Activated CD4-positive, alpha-beta T cell treated with anti-CD3 and anti-CD28 coated beads for 1 hour (primary cell): ENCODE measurements at places on chromosomes 13 and 19.

DNA sequence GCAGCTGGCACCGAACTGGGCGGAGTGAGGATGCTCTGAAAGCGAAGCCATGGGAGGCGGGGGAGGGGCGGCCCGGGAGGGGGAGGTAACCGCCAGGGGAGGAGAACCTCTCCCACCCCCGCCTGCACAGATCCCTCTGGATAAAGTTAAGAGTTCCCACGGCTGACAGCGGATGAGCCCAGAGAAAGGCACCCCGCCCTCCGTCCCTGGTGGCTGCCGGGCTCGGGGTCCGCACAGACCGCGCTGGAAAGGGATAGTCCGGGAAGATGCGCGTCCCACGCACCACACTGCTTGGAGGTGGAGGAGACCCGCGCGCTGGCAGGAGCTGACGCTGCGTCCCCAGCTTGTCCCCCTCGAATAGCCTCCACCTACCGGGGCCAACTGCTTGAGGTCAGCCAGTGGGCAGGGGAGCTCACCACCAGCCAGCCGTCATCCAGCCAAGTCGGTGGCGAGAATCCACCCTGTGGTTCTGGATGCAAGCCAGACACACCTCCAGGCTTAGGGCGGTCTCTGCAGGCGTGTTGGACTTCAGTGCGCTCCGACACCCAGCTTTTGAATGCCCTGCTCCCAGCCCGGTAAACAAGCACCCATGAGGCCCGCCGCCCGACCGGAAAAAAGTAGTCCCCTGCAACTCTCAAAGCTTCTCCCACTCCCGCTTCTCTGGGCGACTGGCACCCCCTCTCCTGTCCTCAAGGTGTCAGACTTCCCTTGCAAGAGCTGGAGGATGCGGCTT, at the start of gene TRPC4:
TSS of gene TRPC4 (minus strand) at position 17 of the 733 bp plus-strand sequence. CDS start 86,439 bp downstream, outside the sequence.
- DNase-seq, result no peak

DNA sequence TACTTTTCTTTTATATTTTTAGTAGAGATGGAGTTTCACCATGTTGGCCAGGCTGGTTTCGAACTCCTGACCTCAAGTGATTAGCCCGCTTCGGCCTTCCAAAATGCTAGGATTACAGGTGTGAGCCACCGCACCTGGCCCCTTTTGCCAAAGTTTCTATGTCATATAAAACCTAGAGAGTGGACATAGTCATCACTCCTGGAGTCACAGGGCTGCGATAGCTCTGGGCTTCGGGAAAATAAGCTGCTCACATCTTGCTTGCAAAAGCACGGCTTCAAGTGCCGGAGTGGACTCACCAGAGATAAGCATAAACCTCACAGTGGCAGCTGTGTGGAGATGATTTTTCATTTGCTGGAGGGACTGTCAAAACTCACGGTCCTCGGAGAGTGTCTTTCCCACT, 171.2 kb downstream of the TEX29 start:
- DNase-seq, result no peak

- DNase-seq, result peak; percentile 51
Observed at GRCh38 chr19:43798546-43799409, 3.5 kb downstream of the LYPD5 start.

- no peak for DNase-seq
Observed at GRCh38 chr19:33471111-33471996, 50.2 kb downstream of the PEPD start.

DNA sequence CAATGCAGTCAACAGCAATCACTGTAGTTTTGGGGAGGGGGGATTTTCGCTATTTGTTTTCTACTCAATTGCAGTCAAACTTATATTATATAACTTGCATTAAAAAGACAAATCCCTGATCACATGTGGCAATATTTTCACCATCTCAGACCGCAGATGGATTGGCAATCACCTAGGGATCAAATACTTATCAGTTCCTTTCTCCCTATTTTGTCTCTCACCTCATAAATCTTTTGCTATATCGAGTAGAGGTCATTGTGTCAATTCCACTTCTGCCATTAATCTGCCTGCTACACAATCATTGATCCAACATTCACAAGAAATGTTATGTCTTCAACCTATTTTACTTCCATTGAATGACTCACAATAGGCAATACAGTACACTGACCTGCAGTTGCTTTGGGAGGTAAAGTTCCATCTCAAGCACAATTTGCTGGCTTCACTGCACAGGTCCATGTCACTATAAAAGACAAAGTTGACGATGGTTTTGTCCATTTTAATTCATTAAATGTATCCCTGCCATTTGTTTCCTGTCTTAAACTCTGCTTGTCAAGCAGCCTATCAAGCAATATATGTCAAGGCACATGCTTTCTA, 415.8 kb upstream of the PCDH9 start:
- no peak for DNase-seq

DNA sequence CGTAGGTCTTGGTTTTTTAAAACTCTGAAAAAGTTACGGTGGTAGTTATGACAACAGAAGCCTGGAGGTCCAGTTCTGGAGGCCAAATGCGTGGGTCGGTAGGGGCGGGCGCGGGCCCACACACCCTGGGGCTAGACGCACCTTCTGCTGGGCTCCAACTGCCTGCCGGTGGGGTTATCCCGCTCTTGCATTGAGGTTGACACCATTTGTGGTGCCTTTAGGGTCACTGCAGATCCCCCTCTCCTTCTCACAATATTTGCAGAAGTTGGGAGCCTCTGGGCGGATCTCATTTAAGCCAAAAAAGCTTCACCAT, 81.6 kb downstream of the CHST8 start:
- no peak for DNase-seq

DNA sequence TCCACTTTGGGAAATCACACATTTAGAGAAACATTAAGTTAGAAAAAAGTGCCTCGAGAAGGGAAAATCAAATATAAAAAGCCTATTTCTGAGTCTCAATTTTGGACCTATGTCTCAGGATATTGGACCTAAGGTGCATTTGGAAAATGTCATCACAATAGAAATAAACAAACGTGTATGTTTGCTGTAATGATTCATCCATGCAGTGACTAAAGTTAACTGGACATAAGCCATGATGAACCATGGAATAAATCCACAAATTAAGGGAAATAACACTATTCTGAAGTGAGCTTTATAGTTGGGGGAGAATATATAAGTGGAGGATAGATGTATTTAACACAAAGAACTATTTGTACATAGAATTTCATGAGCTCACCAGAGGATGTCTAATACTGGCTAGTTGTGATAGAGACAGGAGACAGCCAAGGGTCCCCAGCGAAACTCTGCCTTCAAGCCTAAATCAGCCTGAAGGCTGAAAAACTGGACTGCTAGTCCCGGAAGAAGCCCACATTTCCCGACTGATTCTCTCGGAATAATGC, 963.3 kb upstream of the SPRY2 start:
- no peak for DNase-seq

DNA sequence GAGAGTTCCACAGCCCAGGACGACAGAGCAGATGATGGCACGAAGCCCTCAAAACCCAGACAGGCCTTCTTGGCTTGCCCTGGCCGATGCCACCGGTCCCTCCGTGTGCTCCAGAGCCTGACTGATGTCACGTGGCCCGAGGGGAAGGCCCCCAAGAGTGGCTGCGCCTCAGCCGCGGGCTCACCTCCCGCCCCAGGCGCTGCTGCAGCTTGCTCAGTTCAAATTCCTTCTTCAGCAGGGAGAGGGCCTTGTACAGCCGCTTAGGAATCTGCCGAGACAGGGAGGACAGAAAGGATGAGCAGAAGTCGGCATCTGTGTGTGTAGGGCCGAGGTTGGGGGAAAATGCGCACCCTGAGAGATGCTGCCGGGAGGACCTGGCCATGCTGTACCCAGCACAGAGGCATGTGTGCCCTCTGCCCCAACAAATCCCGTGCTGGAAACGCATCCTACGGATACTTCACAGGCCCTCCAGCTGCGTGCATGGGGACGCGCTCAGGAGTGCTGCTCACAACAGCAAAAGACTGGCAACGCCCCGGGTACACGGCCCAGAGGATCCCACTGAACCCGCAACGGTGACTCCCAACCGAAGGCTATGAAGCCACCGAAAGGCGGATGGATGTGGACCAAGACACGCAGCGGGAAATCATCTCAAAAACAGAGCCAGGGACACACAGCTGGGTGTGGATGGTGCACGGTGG, 12.9 kb downstream of the LONP1 start:
- DNase-seq, result no peak

- no peak for DNase-seq
Observed at GRCh38 chr13:78907006-78907405, 248.1 kb upstream of the OBI1 start.

GRCh38 chr13:99663185-99663825, 162.0 kb downstream of the TM9SF2 start:
- no peak for DNase-seq

DNA sequence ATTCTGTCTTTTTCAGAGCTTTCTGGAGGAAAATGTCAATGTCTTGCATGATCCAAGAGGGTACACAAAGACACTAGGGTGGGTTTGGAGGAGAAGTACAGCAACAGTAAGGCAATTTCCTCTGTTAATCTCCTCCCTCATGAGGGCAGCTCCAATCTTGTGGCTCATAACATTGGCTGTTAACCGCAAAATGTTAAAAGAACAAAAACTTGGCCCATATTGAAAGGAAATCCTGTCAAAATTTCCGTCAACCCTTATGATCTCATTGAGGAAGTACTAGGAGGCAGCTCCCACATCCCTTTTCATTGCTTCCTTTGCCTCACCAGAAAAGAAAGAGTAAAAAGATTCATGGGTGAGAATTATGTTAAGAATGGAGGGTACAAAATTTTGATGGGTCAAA, 11.6 kb downstream of the OXGR1 start:
- DNase-seq, result no peak

GRCh38 chr13:44726214-44726613, 150.1 kb upstream of the TSC22D1 start:
- DNase-seq, result no peak

DNA sequence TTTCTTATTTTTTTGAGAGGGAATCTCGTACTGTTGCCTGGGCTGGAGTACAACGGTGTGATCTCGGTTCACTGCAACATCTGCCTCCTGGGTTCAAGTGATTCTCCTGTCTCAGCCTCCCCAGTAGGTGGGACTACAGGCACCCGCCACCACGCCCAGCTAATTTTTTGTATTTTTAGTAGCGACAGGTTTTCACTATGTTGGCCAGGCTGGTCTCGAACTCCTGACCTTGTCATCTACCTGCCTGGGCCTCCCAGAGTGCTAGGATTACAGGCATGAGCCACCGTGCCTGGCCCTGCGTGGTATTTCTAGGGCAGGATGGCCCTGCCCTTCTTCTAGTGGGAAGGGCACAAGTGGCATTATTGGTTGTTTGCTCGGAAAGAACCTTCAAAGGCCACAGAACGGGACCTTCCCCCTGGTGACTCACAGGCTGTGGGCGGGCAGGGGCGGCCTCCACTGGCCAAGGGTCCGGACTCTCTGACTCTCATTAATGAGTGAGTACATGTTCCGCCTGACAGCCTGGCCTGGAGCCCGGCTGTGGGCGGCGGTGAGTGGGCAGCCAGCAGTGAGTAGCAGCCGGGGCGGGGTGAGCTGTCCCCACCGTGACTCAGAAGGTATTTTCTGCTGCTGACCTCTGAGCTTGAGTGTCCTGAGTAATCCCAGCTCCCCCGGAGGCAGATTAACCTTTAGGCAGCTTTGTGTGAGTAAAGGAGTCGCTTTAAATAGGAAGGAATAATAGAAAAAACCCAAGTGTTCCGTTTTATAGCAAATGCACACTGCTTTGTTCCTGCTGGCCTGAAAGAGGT, 5.1 kb downstream of the DOT1L start:
- peak; percentile 29 for DNase-seq

DNA sequence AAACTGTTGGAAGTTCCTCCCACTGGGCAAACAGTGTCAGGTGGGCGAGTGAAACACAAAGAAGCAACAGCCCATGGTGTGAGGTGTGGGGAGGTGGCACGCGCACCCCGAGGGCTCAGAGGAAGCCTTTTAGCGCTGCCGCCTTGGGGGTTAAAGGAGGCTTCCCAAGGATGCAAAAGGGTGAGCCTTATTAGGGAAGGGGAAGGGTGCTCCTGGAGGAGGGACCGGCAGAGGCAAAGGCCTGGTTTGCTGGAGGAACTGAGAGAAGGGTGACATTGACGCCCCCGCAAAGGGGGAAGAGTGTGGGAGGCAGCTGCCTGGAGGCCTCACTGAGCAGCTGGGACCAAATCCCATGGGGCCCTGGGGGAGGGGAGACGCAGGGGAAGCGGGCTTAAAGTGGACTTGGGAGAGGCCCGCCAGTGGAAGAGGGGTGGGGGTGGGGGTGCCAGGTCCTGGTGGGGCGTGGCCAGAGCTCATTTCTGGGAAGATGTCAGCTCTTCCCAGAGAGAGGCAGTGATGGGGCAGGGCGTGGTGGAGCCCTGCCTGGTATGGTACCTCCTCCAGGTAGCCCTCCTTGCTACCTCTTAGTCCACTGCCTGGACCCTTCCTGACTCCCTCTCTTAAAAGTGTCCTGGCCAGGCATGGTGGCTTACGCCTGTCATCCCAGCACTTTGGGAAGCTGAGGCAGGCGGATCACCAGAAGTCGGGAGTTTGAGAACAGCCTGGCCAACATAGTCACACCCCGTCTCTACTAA, 12.0 kb upstream of the FCHO1 start:
- no peak for DNase-seq

GRCh38 chr19:51368366-51369282, at the start of gene CLDND2:
Gene CLDND2 (minus strand): TSS chr19:51369003. CDS start chr19:51368577, 426 bp downstream.
- no peak for DNase-seq

- DNase-seq, result no peak
Observed at GRCh38 chr13:48000559-48001113, 437 bp downstream of the SUCLA2 start.

DNA sequence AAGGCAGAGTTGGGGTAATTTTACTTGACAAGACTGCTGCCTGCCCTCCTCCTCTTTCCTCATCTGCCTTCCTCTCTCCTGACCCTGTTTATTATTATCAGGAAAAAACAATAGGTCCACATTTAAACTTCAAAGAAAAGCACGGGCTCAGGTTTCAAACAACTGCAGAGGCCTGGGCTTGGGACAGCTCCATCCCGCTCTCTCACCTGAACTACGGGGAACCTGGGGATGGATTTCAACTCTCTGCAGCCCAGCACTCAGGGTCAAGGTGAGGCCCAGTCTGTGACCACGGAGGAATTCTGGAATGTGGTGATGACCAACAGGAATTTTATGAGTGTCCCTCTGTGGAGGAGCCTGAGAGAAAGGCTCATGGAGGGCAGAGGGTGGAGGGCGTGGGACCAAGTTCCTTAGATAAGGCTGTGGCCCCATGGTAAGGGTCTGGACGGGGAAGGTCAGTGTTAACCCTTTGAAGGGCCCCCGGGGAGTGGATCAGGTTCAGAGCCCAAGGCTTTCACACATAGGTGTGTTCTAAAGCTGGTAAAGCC, 220.8 kb upstream of the MAB21L1 start:
- no peak for DNase-seq

DNA sequence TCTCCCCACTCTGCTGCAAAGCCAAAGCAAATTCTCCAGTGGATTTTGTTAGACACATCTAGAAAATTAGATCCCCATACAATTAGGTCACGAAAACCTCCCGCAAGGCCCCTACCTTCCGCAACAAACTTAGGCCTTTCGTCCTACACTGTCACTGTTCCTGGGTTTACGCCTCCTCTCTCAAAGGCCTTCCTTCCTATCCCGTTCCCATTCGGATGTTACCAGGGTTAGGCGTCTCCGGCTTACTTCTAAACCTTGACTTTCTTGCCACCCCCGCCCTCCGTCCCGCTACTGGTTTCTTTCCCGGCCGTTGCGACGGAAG, 754 bp downstream of the RNF6 start:
- DNase-seq, result no peak
